Stimulated activated memory B cell treated with anti-CD40 and anti-IgM and Interleukin-4, amounts not matched to agents 10 μg/mL and 1 μg/mL and 100 μg/mL, for 72 hours (primary cell): ENCODE measurements at places on chromosomes 2 and 18.

GRCh38 chr2:209990838-209991237, 11.6 kb upstream of the RPE start:
- no peak for ATAC-seq

DNA sequence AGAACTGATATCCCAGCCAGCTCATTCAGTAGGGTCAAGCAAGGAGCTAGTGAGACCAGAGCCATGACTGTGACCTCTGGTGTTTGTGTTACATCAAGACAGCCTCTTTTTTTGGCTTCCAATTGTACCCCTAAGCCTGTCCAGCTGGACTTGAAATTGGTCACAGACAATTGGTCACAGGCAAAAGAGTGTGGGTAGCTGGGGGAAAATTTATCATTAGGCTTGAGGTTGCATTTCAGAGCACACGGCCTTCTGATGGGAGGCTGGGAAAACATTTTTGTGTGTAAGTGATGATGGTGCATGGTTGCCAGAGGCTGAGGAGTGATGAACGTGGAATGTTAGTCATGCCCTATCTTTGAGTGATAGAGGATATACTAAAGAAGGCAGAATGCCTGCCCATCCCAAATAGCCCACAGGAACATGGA, 285.1 kb upstream of the SLC14A2 start:
- ATAC-seq = no peak

DNA sequence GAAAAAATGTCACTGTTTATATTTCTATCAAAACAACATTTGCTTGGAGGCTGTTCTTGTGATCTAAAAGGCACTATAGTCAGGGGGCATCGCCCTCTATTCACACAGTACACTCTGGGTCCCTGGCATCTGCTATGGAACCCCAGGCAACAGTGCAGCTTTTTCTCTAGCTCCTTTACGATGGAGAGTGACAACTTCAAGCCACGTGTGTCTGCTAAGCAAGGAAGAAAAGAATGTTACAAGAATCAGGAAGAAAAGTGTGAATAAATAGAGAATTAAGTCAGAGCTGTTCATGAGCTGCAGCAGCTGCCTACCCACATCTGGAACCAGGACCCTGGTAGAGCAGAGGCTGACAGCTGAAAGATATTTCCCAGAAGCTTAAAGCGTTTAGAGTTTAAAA, 11.2 kb downstream of the RND3 start:
- ATAC-seq = no peak

- ATAC-seq = no peak
Measured at GRCh38 chr2:175805442-175806124, 196.5 kb downstream of the LNPK start.

- no peak for ATAC-seq
Measured at GRCh38 chr18:45328811-45329210, 286.5 kb upstream of the SLC14A2 start.

DNA sequence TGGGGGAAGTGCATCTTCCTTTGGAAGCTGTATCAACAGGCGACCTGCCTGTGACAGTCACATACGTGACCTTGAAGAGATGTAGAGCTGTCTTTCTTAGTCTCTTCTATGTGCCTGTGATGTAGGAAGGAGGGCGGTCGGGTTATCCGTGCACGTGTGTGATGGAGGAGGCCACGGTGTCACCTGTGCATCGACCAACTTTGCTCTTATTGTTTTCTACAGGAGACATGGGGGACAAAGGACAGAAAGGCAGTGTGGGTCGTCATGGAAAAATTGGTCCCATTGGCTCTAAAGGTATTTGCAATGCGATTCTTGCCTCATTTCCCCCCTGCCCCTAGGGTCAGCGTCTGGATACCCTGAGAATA, 20.7 kb upstream of the ALLC start:
- ATAC-seq = no peak

- ATAC-seq = no peak
Measured at GRCh38 chr18:69943021-69943420, 4.7 kb downstream of the CD226 start.

DNA sequence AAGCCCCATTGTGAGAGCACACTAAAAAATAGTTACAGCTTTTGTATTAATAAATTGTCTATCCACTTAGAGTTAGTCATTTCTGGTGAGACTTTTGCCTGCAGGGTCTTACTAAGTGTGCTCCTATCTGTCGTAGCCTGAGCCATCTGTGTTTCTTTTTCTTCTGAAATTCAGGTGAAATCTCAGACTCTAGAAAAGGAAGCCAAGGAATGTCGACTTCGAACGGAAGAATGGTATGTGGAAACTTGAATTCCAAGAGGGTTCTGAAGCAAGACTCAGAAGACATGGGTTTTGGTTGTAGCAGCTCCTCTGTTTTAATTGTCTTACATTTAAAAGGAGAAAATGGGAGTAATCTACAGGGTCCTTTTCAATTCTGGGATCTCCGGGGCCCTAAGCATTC, 70.0 kb upstream of the STON1 start:
- ATAC-seq = no peak

DNA sequence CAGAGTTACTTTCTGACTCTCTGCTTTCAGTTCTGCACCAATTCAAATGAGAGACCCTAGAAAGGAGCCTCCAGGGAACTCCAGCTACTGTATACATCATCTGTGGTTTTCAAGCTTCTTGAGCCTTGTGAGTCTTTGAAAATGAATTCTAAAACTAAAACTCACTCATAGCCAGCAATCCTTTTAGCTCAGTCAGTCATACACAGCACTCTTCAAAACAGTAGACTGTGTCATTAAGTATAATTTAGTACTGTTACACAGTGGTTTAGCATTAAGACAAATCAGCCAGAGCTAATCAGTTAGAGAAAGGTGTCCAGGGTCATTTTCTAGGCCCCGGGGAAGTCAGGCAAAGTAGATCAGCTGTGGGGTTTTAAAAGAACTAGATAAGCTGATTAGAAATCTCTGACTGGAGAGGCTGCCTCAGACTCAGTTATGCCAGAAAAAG, 322.1 kb upstream of the THUMPD2 start:
- peak; percentile 73 for ATAC-seq

DNA sequence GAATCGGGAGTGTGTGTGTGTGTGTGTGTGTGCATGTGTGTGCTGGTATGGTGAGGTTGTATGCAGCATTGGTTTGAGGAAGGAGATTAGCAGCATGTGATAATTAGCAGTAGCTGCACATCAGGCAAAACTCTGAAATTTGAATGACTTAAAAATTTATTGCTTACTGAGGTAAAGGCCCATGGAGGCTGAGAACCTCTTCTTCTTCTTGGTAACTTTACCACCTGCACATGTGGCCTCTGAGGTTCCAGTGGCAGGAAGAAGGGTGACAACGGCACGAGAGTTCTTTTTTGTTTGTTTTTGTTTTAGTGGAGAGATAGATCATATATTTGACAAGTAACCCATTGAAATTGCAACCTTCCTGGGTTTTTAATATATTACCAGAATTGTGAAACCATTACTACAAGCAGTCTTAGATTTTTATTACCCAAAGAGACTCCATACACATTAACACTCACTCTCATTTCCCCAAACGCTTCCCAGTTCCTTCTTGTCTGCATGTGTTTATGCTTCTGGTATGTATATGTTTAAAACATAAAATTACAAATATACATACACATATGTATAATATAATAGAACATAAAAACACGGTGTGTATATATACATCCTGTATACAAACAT, 292.1 kb downstream of the PTGR3 start:
- no peak for ATAC-seq

- peak; percentile 50 for ATAC-seq
Measured at GRCh38 chr2:20071397-20072383, 20.3 kb upstream of the LAPTM4A start.

DNA sequence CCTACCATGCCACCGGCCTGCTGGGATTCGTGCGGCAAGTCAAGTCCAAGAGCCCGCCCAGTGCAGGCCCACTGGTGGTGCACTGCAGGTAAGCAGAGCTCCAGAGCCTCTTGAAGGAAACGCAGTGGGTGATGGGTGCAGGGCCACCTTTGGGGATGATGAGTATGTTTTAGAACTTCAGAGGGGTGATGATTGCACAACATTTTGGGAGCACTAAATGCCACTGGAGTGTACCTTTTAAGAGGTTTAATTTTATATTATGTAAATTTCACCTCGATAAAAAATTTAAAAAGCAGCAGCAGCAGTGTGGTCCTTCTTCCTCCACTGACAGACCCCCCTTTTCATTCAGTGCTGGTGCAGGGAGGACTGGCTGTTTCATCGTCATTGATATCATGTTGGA, 233.1 kb upstream of the RAB12 start:
- peak; percentile 35 for ATAC-seq

- ATAC-seq = no peak
Measured at GRCh38 chr2:128415779-128416061, 97.1 kb upstream of the HS6ST1 start.
